Hypothalamus (tissue), 51 donors: ENCODE measurements at places on chromosomes 5 and 9.
A peak's percentile ranks its signal among the peaks of the same experiment; 100 is the strongest.

DNA sequence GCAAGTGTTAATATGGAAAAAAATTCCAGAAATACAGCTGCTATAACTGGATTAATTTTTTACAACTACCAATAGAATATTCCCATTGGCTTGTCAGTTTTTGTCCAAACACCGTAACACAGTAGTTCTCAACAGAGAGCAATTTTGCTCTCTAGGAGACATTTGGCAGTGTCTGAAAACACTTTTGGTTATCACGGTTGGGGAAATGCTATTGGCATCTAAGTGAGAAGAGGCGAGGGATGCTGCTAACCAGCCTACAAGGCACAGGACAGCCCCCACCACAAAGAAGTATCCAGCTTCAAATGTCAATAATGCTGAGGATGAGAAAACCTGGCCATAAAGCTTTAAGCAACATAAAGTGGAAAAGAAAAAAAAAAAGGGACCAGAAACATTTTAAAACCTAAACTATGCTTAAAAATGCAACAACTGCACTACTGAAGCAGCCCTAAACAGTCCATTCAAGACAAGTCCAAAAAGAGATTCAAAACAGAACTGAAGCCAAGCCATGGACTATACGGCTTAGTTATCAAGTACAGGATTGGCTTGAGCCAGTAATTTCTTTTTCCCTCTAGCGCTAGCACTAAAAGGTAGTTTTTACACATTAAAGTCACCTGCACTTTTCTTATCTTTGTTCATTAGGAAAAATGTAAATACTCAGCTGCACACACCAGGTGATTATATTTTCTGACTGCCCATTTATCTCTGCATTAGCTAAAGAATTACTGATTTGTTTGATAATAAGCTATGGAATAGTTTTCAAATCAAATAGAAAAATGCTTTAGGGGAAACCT lies 83.9 kb downstream of the NR3C1 start:
- DNase-seq: no peak

- no peak for DNase-seq
Observed at GRCh38 chr5:1115123-1115815, 3.4 kb upstream of the SLC12A7 start.

GRCh38 chr5:64654561-64654938 lies 35.8 kb upstream of the SHISAL2B start:
- no peak for DNase-seq

GRCh38 chr5:32299059-32299677 lies 13.6 kb downstream of the MTMR12 start:
- DNase-seq: no peak

DNA sequence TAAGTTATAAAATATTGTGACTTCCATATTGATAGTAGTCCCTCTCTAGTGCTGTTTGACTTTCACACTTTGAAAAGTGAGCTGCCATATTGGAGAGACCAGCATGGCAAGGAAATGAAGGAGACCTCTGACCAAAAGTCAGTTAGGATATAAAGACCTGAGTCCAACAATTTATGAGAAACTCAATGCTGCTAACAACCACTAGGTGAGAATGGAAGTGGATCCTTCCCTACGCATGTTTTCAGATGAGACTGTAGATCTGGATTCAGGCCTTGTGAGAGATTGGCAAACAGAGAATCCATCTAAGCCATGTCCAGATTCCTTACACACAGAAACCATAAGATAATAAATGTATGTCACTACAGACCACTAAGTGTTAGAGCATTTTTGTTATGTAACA lies 81.6 kb downstream of the CTNND2 start:
- DNase-seq: no peak

DNA sequence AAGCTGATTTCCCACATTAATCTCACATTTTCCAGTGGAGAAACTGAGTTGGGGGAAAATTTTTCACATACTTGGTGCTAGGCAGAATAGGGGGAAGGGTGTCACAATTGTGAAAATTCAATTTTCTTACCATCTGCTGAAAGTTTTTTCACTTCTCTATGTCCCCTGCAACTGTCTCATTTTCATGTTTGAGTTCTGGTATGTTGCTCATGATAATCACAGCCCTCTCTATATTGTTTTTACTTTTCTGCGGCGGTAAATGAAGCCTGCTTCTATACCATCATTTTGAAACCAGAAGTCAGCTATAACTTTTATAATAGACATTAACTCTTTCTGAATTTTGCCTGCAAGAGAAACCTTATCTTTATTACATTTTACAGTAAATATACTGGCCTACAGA lies 1664.5 kb downstream of the EFNA5 start:
- DNase-seq: no peak

- no peak for DNase-seq
Observed at GRCh38 chr9:115671963-115672305, 481.7 kb upstream of the PAPPA start.

- DNase-seq: no peak
Observed at GRCh38 chr5:139667001-139667729, 19.0 kb downstream of the CXXC5 start.

GRCh38 chr9:81303658-81304057 lies 385.7 kb downstream of the TLE1 start:
- no peak for DNase-seq

DNA sequence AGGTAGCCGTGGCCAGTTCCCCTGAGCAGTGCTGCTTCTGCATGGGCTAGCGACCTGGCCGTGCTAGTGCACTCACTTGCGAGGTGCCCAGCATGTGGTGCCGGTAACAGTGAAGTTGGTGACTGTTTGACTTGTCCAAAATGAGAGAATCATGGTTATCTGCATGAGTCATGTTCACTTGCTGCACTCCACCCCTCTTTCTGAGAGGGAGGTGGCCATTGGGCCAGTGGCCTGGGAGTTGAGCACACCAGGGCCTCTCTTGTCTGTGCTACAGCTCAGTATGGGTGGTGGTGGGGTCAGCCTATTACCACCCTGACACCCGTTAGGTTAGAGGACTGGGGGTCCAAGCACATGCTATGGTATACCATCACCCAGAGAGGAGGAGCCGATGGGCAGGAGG lies 55.4 kb upstream of the GARNL3 start:
- no peak for DNase-seq

GRCh38 chr5:77642738-77643653 lies 4.5 kb upstream of the OTP start:
- DNase-seq: no peak

DNA sequence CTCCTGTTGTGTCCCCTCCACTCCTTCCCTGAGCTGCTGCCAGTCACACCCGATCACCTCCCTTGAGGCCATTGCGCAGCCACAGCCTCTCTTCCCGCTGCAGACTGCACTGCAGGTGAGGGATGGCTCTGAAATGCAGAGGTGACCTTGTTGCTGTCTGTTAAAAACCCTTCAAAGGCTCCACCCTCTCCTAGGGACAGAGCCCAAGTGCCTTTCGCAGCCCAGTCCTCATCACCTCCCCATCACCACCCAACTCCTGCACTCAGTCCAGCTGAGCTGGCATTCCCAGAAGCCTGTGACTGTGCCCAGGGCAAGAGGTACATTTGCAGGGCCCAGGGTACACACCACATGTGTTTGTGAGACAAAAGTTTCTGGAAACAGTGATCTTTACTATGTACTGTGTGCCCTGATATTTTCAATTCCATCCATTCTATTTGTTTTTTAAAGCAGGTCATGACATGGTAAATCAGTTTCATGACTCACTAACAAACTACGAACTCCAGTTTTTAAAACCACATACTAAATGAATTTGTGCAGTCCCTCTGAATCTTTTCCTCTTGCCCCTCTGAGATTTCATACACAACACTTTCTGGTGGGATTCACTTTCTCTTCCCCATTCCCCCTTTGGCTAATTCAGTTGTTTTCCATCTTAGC lies 73.0 kb upstream of the SPOCK1 start:
- no peak for DNase-seq

- DNase-seq: no peak
Observed at GRCh38 chr5:60896991-60897390, 47.9 kb downstream of the ERCC8 start.

GRCh38 chr5:133387091-133387490 lies 225.2 kb downstream of the FSTL4 start:
- no peak for DNase-seq

DNA sequence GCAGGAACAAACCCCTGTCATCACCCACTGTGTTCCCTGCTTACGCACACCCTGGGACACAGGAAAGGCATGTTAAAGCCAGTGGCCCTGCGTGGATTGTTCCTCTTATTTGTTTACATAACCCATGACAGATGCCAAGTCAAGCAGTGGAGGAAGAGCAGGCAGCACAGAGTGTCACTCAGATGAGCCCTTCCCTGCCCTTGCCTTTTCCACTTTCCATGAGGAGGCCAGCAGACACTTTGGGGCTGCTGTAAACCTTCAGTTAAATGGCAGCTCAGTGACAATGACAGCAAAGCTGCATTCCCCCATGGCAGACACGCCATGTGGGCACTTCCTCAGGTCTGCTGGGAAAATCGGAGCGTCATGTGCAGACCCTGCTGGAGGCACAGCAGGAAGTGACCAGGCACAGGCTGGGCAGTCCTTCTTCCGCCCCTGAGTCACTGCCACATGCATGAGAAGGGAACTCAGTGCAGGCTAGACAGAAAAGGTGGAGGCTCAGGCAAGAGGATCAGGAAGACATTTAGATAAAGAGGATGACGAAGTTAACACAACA lies 216.8 kb upstream of the PIK3R1 start:
- no peak for DNase-seq

DNA sequence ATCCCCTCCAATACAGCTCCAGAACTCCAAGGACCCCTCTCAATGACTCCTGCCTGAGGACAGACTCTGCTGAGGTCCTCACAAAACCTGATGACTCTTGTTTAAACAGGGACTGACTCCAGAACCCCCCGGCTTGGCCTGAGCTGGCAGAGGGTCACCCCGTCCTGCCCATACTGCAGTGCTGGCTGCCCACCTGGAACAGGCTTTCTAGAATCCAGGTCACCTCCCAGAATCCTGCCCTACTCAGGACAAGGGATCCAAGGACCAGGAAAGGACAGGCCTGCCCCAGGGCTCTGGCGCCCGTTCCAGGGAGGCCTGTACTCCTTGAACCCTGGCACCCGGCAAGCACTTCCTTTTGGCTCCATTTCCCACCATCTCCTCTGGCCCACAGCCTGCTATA lies 22.2 kb downstream of the RALGDS start:
- no peak for DNase-seq

GRCh38 chr9:129006328-129007034 lies 21.6 kb downstream of the SH3GLB2 start:
- DNase-seq: peak; percentile 24

GRCh38 chr5:39100851-39101396 lies 26.7 kb upstream of the RICTOR start:
- DNase-seq: no peak

DNA sequence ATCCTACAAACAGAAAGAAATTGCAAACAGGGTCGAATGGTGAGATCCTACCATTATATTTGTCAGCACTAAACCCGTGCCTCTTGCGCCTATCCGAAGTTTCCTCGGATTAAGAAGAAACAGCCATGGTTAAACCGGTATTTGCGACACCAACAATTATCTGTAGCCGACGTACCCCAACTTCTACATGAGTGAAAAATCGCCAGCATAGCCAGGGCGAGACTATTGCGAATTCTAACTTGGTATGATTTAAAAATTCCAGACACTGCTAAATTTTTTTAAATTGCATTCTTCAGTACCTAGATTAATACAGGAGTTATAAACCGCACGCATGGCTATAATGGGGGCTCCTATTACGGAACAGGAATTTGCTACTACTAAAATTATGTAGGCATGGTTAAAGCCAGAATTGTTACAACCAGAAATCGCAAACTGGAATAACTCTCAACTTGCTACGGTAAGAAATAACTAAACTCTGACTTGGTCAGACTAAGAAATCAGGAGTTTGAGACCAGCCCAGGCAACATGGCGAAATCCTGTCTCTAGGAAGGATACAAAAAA lies 25.3 kb upstream of the ANXA2R start:
- no peak for DNase-seq

DNA sequence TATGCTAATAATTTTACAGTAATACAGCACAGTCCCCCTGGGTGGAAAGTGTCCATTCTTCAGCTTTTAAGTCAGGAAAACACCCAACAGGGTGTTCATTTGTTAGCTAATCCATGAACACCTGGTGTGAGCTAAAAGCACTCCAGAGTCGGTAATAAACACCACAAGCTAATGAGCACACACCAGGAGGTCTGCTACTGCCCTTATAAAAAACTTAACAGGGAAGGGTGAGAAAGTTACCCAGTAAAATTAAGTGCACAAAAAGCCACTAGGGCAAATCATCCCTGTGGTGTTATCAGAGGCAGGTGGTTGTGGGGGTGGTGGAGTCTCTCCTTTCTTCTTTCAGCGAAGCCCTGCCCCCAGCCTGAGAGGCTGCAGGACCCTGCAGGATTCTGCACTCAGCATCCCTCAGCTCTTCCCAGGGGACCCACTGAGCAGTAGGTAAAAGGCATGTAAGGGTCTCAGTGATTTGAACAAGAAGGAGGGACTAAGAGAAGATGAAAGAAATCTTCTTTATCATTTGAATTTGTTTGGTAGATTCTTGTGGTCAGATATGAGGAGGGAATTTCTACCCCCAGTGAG lies 14.4 kb downstream of the GDNF start:
- no peak for DNase-seq

GRCh38 chr5:27015758-27016157 lies 22.6 kb downstream of the CDH9 start:
- no peak for DNase-seq

GRCh38 chr5:79847561-79847960 lies 143.5 kb downstream of the MTX3 start:
- no peak for DNase-seq

DNA sequence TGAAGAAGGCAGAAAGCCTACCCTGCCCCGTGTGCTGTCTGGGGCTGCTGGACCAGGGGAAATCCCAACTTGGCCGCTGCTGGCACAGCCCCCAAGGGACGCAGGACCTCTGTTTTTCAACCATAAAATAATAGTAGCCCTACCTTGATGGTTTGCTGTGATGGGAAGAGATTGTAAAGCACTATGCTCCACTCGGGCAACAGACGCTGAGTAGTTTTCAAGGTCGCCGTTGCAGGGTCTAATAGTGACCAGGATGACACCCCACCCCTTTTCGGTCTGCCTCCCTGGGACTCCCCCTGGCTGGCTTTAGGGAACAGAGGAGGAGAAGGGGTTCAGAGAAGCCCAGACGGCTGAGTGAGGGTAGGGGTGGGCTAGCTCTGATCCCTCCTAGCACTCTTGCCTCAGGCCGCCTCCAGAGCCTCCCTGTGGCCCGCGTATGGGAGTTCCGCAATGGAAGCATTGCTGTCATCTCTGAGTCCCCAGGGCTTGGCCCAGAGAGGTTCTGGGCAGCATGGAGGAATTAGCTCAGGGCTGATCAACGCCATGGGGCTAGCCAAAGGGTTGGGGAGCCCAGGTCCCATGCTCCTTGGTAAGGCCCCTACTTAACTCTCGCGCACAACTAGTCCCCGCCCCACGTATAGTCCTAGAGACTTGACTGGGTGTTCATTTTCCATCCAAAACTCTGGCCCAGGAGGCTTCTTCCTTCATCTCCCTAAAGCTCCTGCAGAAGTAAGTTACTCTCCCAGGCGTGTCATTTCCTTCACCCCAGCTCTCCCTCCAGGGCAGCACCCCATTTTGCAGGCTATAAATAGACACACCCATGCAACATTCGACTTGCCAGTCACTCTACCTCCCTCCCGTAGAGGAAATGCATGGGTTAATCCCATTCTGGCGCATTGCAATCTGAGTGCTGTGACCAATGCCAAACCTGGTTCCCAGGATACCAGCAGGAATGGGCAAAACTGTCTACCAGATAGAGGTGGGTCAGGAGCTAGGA lies 1.1 kb upstream of the IRF1 start:
- DNase-seq: no peak
